ENCODE measurements at places on chromosomes 11 and 22.
A peak's percentile ranks its signal among the peaks of the same experiment; 100 is the strongest.

- peak; percentile 59 for DNase-seq
Observed at GRCh38 chr11:2419638-2420501, 19.3 kb downstream of the TSSC4 start.

DNA sequence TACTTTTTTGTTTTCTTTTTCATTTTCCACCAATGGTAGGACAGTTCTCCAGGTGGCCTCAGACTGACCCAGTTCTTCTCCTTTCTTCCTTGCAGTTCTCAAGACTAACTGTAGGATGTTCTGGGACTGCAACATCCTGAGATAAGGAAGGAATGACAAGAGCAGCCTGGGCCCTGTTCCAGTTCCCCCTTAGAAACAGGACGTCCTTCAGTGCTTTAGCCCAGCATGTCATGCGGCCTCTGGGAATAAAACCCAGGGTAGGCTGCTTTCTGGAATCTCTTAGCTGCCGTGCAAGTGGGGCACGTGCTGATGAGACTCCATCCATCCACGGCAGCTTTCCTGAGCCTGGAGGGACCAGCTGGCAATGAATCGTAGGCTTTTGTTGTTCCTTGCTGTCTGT is 24.0 kb upstream of the CADM1 start:
- DNase-seq, result no peak

- no peak for DNase-seq
Observed at GRCh38 chr11:116718955-116719501, 53.8 kb downstream of the BUD13 start.

- no peak for DNase-seq
Observed at GRCh38 chr11:19342036-19342435, 101.3 kb upstream of the E2F8 start.

DNA sequence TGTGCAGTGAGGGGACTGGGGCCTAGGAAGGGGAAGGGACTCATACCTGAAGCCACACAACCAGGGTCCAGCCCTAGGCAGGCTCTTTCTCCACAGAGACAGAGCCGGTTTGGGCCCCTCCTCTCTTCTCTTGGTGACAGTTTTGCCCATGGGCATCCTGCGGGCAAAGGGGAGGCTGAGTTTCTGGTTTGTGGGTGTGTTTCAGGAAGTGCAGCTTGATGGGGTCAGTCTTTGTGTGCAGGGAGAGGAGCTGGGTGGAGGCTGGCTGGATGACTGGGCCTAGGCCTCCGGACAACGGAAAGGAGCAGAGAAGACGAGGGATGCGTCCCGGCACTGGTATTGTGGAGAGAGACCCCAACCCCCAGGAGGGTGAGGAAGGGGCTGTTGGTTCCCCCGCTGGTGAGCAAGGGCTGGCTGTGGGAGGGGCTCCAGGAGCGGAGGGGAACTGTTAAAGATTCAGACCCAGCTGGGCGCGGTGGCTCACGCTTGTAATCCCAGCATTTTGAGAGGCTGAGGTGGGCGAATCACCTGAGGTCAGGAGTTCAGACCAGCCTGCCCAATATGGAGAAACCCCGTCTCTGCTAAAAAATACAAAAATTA is 23.4 kb upstream of the CELSR1 start:
- no peak for DNase-seq
